Gastroesophageal sphincter (tissue), 4 donors: ENCODE measurements at places on chromosomes 13 and 19. TPM values are rescaled to one million over a fixed set of nuclear protein-coding genes. Genes with fewer than 3 reads are reported as not detected.

The CLEC17A gene
- not detected for total RNA-seq

The CLC gene
- not detected for total RNA-seq

The ADGRL1 gene
- 26.3 TPM for total RNA-seq

The ATXN8OS gene
- total RNA-seq, result not detected

The LRRC63 gene
- total RNA-seq, result not detected
